ENCODE measurements at places on chromosomes 11 and 22.

GRCh38 chr11:8038393-8038792, 42.6 kb upstream of the TUB start:
- DNase-seq, result no peak

GRCh38 chr11:27296497-27296896, 66.5 kb downstream of the CCDC34 start:
- no peak for DNase-seq

- no peak for DNase-seq
These were observed 19.2 kb upstream of the OR51L1 start for GRCh38 chr11:4975436-4975835.

- DNase-seq, result no peak
These were observed 48.1 kb upstream of the TOP3B start for GRCh38 chr22:22030493-22031182.

DNA sequence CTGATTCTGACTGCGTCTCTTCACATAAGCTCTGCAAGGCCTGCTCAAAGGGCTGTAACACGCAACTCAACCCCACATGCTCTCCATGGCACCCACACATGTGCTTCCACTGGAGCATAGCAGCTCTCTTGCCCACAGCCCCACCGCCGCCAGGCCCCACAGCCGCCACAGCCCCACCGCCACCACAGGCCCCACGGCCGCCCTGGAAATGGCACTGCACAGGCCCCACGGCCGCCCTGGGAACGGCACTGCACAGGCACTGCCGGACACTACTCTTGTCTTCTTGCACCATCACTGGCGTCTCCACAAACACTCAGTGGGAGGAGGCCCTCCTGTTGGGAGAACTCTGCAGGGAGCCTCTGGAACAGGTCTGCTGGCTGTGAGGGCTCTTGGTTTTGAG, 8.6 kb downstream of the MOB2 start:
- peak; percentile 56 for DNase-seq

GRCh38 chr11:124463324-124463723, 17.8 kb upstream of the OR8B8 start:
- DNase-seq, result no peak

DNA sequence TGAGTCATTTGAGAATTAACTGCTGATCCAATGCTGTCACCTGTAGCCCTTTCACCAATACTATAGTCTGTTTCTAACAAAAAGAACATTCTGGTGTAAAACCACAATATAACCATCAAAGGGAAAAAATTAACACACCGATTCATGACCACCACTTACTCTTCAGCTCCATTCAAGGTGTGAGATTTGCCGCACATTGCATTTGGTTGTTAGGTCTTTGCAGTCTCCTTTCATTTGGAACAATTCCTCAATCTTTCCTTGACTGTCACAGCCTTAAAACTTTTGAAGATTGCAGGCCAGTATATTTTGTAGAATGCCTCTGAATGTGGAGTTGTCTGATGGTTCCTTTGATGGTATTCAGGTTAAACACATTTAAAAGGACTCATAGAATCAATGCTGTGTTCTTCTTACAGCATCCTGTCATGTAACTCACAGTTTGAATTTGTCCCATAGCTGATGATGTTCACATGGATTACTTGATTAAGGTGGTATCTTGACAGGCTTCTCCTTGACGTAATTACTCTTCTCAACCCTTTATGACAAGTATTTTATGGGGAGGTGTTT, 63.6 kb downstream of the TNRC6B start:
- DNase-seq, result no peak

- no peak for DNase-seq
These were observed 330.5 kb downstream of the NXPE2 start for GRCh38 chr11:115008799-115009198.

DNA sequence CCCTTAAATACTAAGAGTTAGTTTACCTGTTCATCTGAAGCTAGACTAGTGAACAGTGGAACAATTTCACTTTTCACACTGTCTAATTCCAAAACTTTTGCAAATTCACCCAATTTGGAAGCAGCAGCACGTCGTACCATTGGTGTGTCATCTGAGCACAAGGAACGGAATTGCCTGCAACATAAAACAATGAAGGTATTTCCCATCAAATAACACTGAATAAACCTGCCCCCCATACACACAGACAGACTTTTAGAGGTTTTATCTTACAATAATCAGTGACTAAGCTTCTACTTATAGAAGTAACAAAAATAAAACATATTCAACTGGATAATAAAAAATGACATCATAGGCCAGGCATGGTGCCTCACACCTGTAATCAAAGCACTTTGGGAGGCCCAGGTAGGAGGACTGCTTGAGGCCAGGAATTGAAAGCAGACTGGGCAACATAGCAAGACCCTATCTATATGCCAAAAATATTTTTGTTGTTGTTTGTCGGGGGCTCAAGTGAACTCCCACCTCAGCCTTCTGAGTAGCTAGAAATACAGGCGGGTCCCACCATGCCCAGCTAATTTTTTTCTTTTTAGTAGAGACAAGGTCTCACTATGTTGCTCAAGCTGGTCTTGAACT, 6.3 kb downstream of the PPP2R1B start:
- no peak for DNase-seq

- no peak for DNase-seq
These were observed 1021.4 kb downstream of the BRD1 start for GRCh38 chr22:48806227-48806781.

DNA sequence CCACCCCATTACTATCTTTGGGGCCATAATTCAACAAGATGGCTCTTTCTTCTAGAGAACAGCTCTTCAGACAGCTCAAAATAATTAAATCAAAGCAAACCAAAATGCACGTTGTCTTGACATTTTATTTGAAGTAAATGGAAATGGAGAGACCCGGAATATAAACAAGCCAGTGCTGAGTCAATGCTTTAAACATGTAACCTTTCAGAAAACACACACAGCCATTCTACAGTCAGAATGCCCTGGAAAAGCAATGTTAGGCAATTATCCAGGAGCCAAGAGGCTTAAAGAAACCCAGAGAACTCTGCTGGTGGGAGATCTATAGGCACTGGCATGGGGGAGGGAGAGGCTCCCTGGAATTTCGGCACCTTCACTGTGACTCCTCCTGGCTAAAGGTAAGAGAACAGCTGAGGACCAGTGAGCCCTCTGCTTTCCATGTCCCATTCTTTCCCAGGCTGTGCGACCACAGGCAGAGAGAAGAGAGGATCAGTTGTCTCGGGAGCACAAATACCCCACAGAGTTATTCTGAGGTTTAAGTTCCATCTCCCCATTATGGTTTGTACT, 254.0 kb upstream of the CCDC90B start:
- no peak for DNase-seq

DNA sequence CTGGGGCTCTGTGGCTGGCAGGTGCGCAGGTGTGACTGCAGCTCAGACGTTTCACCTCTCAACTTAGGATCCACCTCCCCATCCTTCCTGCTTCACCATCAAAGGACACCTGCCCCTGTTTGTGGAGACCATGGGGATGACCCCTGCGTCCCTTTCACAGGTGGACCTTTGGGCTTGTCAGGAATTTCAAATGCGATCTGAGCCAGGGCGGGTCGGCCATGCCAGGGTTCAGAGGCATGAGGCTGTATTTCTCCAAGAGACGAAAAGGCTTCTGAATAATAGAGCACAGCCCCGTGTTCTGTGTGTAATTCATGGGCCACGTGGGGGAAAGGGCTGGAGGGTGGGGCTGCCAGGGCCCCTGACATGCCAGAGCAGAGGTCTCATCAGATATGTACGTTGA, 668.0 kb downstream of the BRD1 start:
- DNase-seq, result no peak

Measured in pancreas (tissue), 10 donors.